ENCODE measurements at places on chromosomes 7 and 10.

GRCh38 chr7:118104812-118105441 is 79.0 kb upstream of the LSM8 start:
- DNase-seq = no peak

GRCh38 chr7:113144817-113145216 is 26.5 kb upstream of the SMIM30 start:
- DNase-seq = no peak

DNA sequence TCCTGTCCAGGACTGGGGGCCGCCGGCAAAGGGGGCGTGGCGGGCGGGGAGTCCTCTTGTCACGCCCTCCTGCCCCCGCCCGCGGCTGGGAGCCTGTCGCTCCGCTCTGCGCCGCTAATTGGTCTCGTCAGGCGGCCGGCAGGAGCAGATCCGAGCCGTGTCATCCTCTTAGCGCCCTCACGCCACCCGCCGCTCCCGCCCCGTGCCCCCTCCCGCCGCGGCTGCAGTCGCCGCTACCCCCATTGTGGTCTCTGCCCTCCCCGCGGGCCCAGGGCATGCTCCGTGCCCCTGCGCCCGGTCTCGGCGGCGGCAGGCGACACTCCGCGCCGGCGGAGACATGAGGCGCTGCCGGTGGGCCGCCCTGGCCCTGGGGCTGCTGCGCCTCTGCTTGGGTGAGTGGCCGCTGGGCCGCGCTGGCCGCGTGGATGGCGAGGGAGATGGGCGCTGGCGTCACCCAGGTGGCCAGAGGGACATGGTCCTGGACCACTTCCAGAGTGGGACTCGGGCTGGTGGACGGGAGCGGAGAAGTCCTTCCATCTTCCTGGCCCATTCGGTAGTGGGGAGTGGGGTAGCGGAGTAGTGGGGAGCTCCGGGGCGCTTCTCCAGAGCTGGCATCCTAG is at the start of gene CDHR1:
Gene CDHR1, plus strand, starts transcription at position 114 of the 620 bp plus-strand sequence. Its CDS starts 224 bp downstream, at position 338.
- peak; percentile 71 for DNase-seq

- no peak for DNase-seq
These were observed 202.0 kb upstream of the SEMA3C start for GRCh38 chr7:81120803-81121202.

DNA sequence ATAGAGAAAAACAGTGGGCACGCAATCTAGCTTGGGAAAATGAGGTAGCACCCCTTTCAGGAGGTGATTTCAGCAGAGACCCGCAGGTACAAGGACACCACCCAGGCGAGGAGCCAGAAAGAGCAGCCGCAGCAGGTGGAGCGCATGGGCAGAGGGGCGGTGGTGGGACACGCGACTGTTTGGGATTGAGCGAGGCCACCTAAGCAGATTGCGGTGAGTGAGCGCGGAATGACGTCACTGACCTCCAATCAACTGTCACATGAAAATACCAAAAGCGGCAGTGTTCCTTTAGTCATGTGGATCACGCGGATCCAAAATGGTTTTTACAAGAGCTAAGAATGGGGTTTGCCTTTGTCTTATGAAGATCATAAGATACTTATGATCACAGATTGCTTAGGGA is 40.2 kb upstream of the SLC26A3 start:
- no peak for DNase-seq

GRCh38 chr7:78327718-78328117 is 529.1 kb downstream of the PHTF2 start:
- DNase-seq = no peak

GRCh38 chr7:157090485-157091165 is 48.1 kb upstream of the UBE3C start:
- DNase-seq = no peak

DNA sequence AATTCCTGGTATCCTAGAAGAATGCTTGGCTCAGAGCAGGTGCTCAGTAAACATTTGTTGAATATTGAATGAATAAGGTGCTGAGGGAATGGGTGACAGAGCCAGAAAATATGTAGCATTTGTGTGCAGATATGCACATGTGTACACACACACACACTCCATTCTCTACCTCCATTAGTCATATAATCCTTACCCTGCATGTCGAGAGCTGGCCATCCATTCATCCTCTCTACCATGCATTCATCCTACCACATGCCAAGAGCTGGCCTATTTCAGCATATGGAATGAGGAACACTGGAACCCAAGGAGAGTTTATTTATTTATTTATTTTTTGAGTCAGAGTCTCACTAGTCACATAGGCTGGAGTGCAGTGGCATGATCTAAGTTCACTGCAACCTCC is 284.8 kb downstream of the PLXNA4 start:
- DNase-seq = no peak

GRCh38 chr7:116999311-116999710 is 46.0 kb downstream of the ST7 start:
- DNase-seq = no peak

DNA sequence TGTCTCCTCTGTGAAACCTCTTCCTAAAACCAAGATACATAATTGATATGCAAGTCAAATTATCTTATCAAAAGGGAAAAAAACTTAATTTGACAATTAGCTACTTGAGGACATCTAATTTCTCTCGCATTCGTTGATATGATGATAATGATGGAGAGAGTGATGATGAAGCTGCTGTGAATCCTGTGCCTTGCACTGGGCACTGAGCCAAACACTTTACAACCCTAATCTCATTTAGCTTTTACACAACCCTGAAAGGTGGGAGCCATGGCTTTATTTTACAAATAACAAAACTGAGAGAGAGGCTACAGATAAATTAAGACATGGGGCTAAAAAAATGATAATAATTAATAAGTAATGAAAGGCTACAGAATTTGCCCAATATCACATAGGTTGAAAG is 176.0 kb downstream of the NOC3L start:
- DNase-seq = no peak

DNA sequence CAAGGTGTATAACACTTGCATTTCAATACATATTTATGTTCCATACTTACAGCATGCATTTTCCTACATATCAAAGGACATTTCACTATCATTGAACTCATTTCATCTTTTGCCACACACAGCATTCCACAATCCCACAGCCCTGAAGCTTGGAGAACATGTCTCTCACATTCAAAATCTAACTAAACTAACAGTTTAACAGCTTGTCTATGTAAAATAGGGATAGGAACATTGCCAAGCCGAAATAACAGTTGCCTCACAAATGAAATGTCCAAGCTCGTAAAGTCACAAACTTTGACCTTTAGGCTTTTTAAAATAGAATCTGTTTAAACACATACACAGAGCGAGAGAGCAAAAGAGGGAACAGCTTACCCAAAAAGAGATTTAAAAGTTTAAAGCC is 65.3 kb downstream of the HGF start:
- no peak for DNase-seq

DNA sequence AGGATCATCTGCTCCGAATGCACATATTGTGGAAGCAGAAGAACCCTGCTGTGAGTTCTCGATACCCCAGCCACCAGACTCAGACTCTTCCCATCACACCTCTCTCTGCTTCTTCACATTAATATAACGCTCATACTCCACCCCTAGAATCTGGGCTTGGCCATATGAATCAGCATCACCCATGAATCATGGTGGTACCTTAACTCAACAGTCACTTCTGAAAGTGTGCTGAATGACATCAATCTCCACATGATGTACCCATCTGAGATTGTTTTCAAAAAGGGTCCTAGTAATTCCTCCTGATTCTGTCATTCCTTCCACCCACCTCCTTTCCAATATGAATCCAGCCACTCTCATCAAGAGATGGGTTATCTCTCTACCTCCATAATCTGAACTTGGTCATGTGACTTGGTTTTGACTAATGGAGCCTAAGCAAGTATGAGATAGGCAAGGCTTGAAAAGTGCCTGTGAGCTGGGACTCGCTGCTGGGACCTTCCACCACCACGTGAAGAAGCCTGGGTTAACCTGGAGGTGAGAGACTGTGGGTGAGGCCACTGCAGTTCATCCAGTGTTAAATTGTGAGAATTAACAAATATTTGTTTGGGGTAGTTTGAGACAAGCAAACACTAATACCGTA is 15.4 kb downstream of the YWHAG start:
- DNase-seq = no peak

- no peak for DNase-seq
These were observed 11.7 kb upstream of the TBRG4 start for GRCh38 chr7:45122975-45123860.

- DNase-seq = no peak
These were observed 248.2 kb upstream of the KLF14 start for GRCh38 chr7:130982160-130982638.

DNA sequence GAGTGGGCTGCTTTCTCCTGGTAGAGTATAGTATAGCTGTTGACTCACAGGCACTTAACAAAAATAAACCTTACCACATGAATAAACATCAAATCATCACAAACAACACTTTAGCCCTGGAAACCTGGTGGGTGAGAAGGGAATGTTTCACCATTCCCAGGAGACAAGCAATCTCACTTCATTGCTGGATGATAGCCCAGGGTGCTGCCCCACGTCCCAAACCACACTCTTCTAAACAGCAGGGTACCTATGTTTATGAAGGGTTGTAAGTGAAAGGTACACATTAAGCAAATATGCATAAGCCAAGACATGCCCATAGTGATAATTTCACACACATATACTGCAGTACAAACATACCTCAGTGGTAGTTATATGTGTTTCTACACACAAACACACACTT is 276.2 kb downstream of the FGFR2 start:
- DNase-seq = no peak

- no peak for DNase-seq
These were observed 262.2 kb upstream of the TCERG1L start for GRCh38 chr10:131573707-131574106.

DNA sequence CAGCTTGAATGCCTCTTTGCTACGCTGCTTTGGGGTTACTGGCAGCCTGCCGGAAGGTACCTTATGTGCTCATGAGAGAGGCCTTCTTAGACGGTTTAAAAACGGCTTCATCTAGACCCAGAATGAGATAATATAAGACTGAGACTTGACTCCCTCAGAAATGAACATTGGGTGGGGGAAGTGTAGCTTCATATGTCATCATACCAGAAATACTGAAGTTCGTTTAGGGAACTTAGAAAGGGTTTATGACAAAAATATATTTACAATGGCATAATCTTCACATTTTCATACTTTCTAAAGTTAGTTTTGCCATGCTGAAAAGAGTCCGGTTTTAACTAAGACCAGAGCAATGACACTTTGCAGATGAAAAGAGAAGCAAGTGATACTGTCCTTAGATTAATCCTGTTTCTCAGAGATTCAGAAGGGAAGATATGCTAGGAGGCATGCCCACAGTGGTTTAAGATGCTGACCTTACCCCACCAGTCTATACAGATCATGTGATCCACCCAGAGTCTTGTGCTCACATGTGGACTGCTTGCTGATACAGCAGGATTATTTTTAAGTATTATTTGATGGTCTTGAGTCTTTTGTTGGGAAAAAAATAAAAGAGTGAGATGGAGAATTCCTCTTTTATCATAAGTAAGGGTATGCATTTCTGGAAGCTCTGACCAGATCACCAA is 40.8 kb upstream of the HGF start:
- no peak for DNase-seq

GRCh38 chr7:130904792-130905191 is 170.8 kb upstream of the KLF14 start:
- DNase-seq = no peak

DNA sequence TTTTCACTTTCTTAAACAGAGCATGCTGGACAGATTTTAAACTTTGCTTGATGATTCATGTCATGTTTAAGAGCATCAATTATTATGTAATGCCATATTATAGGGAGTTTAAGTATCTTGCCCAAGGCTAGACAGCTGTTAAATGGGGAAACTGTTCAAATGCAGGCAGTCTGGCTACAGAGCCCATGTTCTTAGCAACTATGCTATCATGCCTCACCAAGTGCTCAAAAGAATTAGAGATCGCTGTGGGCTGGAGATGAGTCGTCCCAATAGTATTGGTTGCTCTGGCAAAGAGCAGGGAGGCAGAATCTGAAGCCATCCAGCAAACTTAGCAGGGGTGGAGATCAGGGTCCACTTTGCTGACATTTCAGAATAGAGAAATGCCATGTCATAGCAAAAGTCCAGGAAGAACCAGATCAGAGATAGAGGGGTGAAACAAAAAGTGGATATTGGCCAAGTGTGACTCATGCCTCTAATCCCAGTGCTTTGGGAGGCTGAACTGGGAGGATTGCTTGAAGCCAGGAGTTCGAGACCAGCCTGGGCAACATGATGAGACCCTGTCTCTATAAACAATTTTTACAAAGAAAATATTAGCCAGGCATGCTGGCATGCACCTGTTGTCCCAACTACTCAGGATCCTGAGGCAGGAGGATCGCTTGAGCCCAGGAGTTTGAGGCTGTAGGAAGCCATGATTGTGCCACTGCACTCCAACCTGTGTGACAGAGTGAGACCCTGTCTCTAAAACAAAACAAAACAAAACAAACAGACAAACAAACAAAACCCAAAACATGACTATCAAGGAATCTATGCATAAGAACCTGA is 57.8 kb downstream of the BAMBI start:
- no peak for DNase-seq

- no peak for DNase-seq
These were observed 106.0 kb upstream of the PDCD4 start for GRCh38 chr10:110765513-110766319.

- no peak for DNase-seq
These were observed 74.1 kb downstream of the RUNDC3B start for GRCh38 chr7:87702326-87702725.

GRCh38 chr7:27992097-27992496 is 188.5 kb downstream of the JAZF1 start:
- no peak for DNase-seq

- DNase-seq = no peak
These were observed 1.2 kb downstream of the CALML5 start for GRCh38 chr10:5497948-5498730.

GRCh38 chr7:7895754-7896153 is 72.8 kb upstream of the GLCCI1 start:
- DNase-seq = no peak

- no peak for DNase-seq
These were observed 282.2 kb downstream of the DNAJB6 start for GRCh38 chr7:157618823-157619606.

- no peak for DNase-seq
These were observed 39.7 kb upstream of the GPR141 start for GRCh38 chr7:37643876-37644275.

DNA sequence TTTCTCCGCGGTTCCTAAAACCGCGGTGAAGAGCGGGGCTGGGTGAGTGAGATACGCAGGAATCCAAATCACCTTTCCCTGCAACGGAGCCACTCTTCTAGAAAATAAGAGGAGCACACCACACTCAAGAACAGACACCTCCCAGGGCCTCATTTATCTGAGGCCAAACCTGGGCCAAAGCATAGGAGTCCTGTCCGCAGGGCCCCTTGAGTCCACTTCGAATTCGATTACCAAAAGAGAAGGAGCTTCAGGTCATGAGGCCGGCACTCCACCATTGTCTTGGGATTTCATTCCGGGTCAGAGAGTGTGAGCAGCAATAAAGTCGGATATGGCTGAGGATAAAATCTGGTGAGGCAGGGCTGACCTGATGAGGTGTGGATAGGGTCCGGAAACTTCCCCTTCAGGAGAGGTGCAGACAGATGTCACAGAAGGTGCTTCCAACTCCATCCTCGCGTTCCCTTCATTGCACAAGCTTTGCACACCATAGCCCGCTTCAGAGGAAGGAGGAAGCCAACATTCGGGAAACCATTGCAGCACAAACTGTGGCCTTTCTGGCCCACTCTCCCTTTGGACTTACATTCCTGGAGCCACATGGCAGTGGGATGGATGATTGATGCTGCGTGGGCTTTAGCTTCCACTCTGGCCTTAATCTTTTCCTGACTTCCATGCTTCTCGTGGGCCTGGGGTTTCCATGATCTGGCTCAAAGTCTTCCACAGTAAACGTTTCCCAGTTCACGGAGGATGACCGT is 27.2 kb upstream of the ZNF273 start:
- no peak for DNase-seq

- DNase-seq = peak; percentile 43
These were observed 26.3 kb downstream of the GPR141 start for GRCh38 chr7:37709631-37710509.

Measured in GM06990 (cell line).